ENCODE measurements at places on chromosomes 6 and 20. TPM values are rescaled to one million over a fixed set of nuclear protein-coding genes. Genes with fewer than 3 reads are reported as not detected.

DNA sequence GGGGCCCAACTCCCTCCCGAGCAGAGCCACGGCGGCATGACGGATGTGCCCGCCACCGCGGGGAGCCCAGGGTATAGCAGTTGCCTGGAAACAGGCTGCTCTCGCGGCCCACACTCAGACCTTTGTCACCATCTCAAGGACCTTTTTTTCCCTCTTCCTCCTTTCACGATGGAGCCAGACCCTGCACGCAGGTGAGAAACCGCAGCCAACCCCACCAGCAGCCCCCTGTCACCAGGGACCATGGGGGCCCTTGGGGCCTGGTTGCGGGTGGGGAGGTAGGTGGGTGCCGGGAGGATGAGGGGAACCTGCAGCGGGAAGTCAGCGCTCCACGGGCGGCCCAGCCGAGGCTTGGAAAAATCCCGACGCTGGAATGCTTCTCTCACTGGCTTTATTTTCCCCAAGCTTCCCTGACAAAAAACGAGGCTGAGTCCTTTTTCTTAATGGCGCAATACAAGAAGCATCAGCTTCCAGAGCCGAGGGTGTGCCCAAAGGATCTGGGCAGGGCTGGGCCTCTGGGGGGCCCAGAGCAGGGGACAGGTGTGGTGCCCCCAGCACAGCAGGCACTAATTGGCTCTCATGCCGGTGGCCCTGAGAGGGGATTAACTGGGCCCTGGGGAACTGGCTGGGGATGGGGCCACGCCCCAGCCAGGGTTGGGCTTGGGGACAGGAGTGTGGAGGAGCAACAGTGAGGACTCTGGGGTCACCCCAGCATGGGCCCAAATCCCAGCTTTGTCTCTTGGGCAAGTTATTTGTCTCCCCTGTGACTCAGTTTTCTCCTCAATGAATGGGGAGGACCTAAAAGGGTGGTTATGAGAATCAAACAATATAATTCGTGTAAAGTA lies 23.9 kb downstream of the NOL4L start:
- peaks cover 2% of the 10 kb centered on the region for H3K27me3 ChIP-seq
- H3K4me1 ChIP-seq = peaks cover 4% of the 10 kb centered on the region
- H3K36me3 ChIP-seq = no peaks in the 10 kb centered on the region
- H3K27ac ChIP-seq = no peak overlapping the region
- no peak overlapping the region for H3K4me3 ChIP-seq
- no peak for DNase-seq

GRCh38 chr6:53162606-53163005 lies 14.0 kb upstream of the GCM1 start:
- no peaks in the 10 kb centered on the region for H3K27me3 ChIP-seq
- no peak overlapping the region for H3K4me3 ChIP-seq
- DNase-seq = no peak
- H3K27ac ChIP-seq = no peak overlapping the region
- peaks cover 4% of the 10 kb centered on the region for H3K4me1 ChIP-seq

DNA sequence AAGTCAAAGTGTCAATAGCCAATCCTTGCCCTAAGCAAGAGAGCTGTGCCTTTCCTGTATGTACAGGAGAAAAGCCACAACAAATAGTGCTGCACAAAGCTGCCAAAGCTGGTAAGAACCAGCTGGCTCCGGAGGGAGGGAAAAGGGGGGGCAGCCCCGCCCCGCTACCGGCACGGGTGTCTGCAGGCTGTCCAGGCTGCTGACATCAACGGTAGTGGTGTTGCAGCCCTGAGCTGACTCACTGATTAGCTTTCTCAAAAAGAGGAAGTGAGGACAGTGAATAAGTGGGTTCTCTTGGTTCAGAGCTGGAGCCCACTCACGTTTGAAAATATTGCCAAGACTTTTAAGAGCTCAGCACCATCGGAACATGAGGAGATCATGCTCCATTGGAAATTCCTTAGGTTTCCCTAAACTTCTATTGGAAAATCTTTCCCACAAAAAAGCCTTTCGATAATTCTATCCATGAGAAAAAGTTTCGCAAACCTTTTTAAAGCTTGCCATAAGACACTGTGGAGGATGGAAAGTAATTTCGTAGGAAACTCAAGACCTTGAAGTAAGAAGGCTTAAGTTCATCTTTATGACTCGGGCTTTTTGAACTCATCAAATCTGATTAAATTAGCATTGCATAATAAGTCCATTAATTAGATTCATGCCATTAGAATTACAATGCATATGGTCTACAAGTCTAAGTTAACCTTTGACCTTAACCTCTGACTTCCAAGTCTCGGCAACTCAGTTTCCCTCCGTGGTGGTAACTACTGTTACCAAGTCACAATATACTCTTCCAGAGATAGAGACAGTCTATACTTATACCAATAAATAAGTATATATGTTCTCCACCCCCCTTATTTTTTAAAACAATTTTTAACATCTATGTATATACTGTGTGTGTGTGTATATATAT lies 67.0 kb downstream of the TNFRSF21 start:
- peak; percentile 83 for DNase-seq
- peaks cover 30% of the 10 kb centered on the region for H3K4me1 ChIP-seq
- no peaks in the 10 kb centered on the region for H3K36me3 ChIP-seq
- no peaks in the 10 kb centered on the region for H3K27me3 ChIP-seq
- H3K4me3 ChIP-seq = no peak overlapping the region
- H3K27ac ChIP-seq = peak overlapping the region; percentile 40

DNA sequence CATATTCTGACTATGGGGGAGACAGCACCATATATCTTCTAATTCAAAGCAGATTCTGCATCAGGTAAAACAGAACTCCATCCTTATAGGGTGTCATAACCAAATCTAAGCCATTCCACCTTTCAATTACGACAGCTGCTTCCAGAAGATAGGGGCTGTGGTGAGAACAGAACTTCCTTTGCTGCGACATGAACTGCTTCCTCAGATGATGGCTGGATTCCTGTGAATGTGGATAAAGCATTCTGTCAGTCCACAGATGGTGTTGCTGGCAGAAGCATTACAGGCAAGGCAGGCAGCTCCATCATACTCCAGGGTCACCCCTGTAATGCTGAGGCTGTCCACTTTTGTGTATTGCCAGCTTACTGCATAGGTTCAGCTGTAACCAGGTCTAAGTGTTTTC lies 172.1 kb upstream of the PROKR2 start:
- H3K27me3 ChIP-seq = peaks cover 4% of the 10 kb centered on the region
- H3K27ac ChIP-seq = no peak overlapping the region
- DNase-seq = no peak
- H3K4me1 ChIP-seq = no peaks in the 10 kb centered on the region
- H3K4me3 ChIP-seq = no peak overlapping the region

GRCh38 chr6:132687306-132687705 lies 26.5 kb downstream of the VNN1 start:
- no peaks in the 10 kb centered on the region for H3K36me3 ChIP-seq
- H3K4me3 ChIP-seq = no peak overlapping the region
- no peaks in the 10 kb centered on the region for H3K27me3 ChIP-seq
- no peak for DNase-seq
- no peaks in the 10 kb centered on the region for H3K4me1 ChIP-seq

DNA sequence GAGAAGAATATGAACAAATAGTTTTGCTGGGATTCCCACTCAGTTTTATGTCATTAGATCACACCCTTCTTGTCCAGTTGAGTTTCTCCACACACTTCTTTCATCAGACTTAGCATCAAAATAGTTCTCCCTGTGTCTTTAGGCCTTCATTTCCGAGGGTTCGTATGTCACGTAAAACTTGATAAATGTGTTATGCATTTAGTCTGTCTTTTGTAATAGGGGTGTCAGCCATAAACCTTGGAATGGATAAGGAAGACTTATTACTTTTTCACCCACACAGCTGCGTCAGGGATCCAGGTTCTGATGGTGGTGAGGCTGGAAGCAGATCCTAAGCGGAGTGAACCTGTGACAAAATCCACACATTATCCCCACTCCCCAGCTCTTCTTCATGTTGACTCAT lies 246.8 kb downstream of the CD83 start:
- H3K4me3 ChIP-seq = no peak overlapping the region
- no peak overlapping the region for H3K27ac ChIP-seq
- H3K4me1 ChIP-seq = peaks cover 7% of the 10 kb centered on the region
- DNase-seq = no peak
- no peaks in the 10 kb centered on the region for H3K27me3 ChIP-seq
- no peaks in the 10 kb centered on the region for H3K36me3 ChIP-seq

GRCh38 chr6:101806241-101806640 lies 412.7 kb downstream of the GRIK2 start:
- DNase-seq = no peak
- H3K4me1 ChIP-seq = no peaks in the 10 kb centered on the region
- no peak overlapping the region for H3K4me3 ChIP-seq
- H3K27me3 ChIP-seq = no peaks in the 10 kb centered on the region
- no peak overlapping the region for H3K27ac ChIP-seq

- no peak overlapping the region for H3K27ac ChIP-seq
- no peak for DNase-seq
- no peaks in the 10 kb centered on the region for H3K36me3 ChIP-seq
- H3K27me3 ChIP-seq = peaks cover 28% of the 10 kb centered on the region
These were observed 96.6 kb downstream of the TMEM242 start for GRCh38 chr6:157226761-157227160.

GRCh38 chr20:34437330-34437986 lies 74.4 kb downstream of the ITCH start:
- H3K4me3 ChIP-seq = no peak overlapping the region
- H3K27me3 ChIP-seq = no peaks in the 10 kb centered on the region
- H3K27ac ChIP-seq = peak overlapping the region; percentile 18

- no peak overlapping the region for H3K4me3 ChIP-seq
- H3K27me3 ChIP-seq = no peaks in the 10 kb centered on the region
- no peak for DNase-seq
- H3K36me3 ChIP-seq = no peaks in the 10 kb centered on the region
- H3K27ac ChIP-seq = no peak overlapping the region
These were observed 82.3 kb upstream of the BCLAF1 start for GRCh38 chr6:136371959-136372358.

DNA sequence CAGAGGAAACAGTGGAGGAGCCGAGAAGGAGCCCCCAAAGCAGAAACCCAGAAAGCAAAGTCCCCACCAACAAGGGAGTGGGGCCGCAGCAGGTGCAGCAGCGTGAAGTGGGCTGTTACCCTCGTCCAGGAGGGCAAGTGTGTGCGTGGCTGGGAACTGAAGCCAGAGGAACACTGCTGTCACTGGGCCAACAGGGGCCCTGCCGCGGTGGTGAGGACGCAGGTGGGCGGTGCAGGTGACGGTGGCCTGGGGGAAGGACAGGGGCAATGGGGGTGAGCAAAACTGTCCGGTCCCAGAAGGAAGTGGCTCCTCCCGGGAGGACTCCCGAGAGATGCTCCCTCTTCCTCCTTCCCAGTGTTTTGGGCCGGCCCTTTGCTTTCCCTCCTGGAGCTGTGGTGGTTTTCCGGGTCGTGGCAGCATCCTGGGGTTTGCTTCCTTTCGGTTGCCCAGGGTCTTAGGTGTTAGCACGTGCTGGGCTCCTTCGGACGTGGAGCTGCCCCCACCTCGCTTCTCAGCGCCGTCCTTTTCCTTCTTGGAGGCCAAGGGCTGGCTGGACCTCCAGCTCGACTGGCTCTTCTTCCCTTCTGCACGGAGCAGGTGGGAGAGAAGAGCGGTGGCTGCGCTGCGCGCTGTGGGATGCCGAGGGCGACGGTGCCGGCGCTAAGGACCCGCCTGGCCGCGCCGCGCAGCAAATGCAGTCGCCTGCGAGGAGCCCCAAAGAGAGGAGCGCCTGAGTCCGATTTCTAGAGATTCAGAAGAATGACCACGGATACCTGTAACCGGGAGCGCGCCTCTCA lies 62.7 kb upstream of the SLC2A12 start:
- H3K4me3 ChIP-seq = no peak overlapping the region
- no peaks in the 10 kb centered on the region for H3K4me1 ChIP-seq
- H3K27ac ChIP-seq = no peak overlapping the region
- no peak for DNase-seq

DNA sequence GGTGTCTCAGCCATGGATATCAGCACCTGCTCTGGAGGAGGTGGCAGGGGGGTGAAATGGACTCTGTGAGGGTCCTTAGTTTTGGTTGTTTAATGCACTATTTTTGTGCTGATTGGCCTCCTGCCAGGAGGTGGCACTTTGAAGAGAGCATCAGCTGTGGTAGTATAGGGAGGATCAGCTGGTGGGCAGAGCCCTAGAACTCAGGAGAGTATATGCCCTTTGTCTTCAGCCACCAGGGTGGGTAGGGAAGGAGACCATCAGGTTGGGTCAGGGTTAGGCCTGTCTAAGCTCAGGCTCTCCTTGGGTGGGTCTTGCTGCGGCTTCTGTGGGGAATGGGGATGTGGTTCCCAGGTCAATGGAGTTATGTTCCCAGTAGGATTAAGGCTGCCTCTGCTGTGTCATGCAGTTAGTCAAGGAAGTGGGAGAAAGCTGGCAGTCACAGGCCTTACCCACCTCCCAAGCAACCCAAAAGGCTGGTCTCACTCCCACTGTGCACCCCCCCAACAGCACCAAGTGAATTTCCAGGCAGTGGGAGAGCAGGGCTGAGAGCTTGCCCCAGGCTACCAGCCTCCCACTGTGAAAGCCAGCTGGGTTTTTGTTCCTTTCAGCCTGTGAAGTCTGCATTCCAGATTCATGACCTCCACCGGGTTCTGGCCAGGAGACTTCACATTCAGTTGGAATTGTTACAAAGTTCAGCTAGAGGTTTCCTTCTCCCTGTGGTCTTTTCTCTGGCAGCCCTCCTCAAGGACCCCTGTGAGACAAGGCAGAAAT lies 5.7 kb upstream of the OSTM1 start:
- H3K27ac ChIP-seq = no peak overlapping the region
- H3K27me3 ChIP-seq = no peaks in the 10 kb centered on the region
- no peak for DNase-seq
- no peak overlapping the region for H3K4me3 ChIP-seq

DNA sequence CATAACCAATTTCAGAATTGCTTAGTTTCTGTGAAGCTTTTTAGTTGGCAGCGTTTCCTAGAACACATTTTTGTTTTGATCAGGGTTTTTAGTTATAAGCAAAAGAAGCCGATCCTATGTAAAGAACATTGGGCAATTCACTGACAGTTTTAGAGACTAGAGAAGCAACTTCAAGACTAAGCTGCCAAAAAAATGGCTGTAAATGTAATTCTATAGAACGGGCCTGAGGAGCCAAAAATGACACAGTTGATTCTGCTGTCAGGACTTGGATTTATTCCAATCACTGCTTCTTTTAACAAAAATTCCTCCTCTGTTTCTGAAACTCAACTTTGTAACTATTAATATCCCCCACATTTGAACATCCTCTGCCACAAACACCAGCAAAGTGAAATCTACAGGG lies 236.0 kb upstream of the EYS start:
- H3K36me3 ChIP-seq = no peaks in the 10 kb centered on the region
- H3K4me3 ChIP-seq = no peak overlapping the region
- H3K27me3 ChIP-seq = no peaks in the 10 kb centered on the region
- no peak overlapping the region for H3K27ac ChIP-seq
- no peaks in the 10 kb centered on the region for H3K4me1 ChIP-seq
- no peak for DNase-seq

- DNase-seq = peak; percentile 70
- H3K4me1 ChIP-seq = peaks cover 37% of the 10 kb centered on the region
- H3K27ac ChIP-seq = no peak overlapping the region
- H3K4me3 ChIP-seq = no peak overlapping the region
These were observed 82.4 kb upstream of the TAB2 start for GRCh38 chr6:149235130-149235561.

The HLA-DMA gene
- 558 TPM for total RNA-seq

The TRIM40 gene
- total RNA-seq = not detected

The CD83 gene
- total RNA-seq = 339 TPM

The CST2 gene
- total RNA-seq = not detected
